MV-4-11 (cell line): ENCODE measurements at places on chromosomes 5 and 9.
A peak's percentile ranks its signal among the peaks of the same experiment; 100 is the strongest.

- no peak for DNase-seq
Measured at GRCh38 chr5:145800181-145800580, 35.0 kb downstream of the PRELID2 start.

DNA sequence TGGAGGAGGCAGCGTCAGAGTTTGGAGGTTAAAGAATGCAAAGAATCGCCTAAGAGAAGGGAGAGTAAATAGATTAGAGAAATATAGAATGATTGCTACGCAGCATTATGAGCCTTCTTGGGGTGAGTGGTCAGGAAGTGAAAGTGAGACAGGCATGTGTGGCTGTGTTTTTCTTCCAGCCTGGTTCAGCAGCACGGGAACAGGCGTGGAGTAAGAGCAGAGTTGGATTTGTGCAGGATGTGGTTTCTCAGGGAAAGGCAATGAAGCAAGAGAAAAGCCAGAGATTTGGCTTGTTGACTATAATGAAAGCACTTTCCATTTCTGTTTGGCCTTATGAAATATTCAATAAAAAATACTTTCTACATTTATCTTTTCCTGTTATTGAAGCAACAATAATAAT, 34.3 kb upstream of the FRMD3 start:
- peak; percentile 93 for DNase-seq

- DNase-seq = no peak
Measured at GRCh38 chr9:89277454-89277853, 33.5 kb upstream of the CKS2 start.

DNA sequence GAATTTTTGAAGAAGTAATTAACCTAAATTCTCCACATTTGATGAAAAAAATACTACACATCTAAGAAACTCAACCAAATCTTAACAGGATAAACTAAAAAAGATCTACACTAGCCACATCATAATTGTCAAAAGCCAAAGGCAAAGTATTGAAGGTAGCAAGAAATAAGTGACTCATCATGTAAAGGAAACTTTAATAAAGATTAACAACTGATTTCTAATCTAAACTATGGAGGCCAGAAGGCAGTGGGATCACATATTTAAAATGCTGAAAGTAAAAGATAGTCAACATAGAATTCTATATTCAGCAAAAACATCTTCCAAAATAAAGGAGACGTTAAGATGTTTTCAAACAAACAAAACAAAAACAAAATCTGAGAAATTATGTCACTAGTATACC, 2002.9 kb downstream of the MAT2B start:
- peak; percentile 27 for DNase-seq

GRCh38 chr9:126108240-126108639, 218.4 kb upstream of the MVB12B start:
- no peak for DNase-seq

- DNase-seq = peak; percentile 31
Measured at GRCh38 chr9:112380102-112380824, at the start of gene HSDL2. Gene HSDL2 (plus strand): TSS chr9:112380108. CDS start chr9:112380164, 56 bp downstream.

DNA sequence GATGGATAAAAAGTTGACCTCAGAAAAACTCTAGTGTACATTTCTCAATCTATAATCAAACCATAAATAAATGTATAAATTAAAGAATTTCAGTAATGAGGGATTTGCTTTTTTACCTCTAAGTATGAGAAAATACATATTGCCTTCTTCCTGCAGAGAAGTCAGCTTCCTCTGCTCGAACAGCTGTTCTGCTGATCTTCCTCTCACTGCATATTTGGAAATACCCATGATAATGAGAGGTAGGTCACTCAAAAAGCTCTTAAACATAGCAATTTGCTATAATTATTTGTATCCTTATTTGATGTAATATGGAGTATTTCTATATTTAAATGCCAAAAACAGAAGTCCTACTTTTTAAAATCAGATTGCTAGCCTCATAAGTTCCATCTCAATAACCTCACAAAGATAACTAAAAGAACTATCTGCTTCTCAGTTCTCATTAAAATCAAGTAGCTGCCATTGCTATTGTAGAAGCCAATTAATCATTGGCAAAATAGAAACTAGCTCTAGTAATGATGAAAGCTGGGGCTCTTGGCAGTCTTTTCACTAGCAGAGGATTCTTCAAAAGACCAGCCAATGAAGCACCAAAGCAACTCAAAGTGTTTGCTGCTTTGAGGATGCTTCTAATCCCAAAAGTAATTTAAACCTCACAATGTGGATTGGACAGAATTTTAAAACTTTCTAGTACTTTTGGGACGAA, 35.7 kb upstream of the OR13D1 start:
- DNase-seq = no peak
